T-cell (primary cell): ENCODE measurements at places on chromosomes 3 and 15.

- H3K27me3 ChIP-seq: no peaks in the 10 kb centered on the region
- H3K4me3 ChIP-seq: peak overlapping the region; percentile 5
- no peak for DNase-seq
Observed at GRCh38 chr3:71984843-71985613, 200.1 kb upstream of the PROK2 start.

DNA sequence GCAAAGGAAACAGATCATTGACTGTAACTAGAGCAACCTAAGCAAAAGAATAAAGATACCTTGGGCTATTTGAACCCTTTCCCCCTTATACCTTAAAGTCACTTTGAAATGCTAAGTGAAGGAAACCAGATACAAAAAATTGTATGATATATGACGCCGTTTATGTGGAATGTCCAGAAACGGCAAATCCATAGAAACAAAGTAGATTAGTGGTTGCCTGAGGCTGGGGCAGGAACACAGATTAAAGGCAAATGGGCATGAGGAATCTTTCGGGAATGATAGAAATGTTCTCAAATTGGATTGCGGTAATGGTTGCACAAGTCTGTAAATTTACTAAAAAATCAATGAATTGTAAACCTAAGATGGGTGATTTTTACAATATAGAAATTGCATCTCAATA is 160.1 kb upstream of the CCDC54 start:
- H3K4me1 ChIP-seq: no peaks in the 10 kb centered on the region
- DNase-seq: no peak
- no peak overlapping the region for H3K4me3 ChIP-seq
- H3K27me3 ChIP-seq: no peaks in the 10 kb centered on the region
- no peaks in the 10 kb centered on the region for H3K36me3 ChIP-seq

GRCh38 chr15:63593705-63594671 is 3.2 kb upstream of the FBXL22 start:
- H3K27ac ChIP-seq: peak overlapping the region; percentile 7
- peaks cover 47% of the 10 kb centered on the region for H3K36me3 ChIP-seq
- no peak for DNase-seq
- H3K4me1 ChIP-seq: peaks cover 25% of the 10 kb centered on the region
- no peak overlapping the region for H3K4me3 ChIP-seq

- DNase-seq: no peak
- H3K27me3 ChIP-seq: no peaks in the 10 kb centered on the region
- no peaks in the 10 kb centered on the region for H3K36me3 ChIP-seq
- peaks cover 2% of the 10 kb centered on the region for H3K4me1 ChIP-seq
Observed at GRCh38 chr15:82294061-82294690, 31.6 kb downstream of the SAXO2 start.

DNA sequence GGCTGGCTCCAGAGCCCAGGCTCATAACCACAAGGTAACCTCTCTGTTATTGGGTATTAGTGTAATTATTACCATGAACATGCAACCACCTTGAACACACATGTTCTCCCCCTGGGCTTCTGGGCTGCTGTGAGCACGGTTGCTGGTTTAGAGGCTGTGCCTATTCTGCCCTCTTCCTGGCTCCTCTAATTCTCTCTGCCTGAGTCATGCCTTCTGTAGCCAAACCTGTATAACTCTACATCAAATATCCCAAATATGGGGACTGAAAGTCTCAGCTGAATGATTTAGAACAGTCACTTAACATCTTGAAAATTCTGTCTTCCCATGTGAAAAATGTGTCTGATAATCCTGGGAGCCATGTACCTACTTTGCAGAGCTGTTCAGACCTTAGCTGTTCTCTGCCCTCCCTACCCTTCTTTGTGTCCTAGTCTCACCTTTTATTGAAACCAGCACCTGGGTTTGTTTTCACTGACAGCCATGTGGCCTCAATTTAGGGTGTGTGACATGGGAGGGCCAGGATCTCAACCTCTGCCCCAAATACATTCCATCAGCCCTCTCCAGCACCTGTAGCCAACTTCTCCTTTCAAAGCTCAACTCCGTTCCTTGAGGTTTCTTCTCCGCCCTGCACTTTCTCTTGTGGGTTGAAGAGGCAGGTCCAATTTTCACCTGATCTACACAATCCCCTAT is 60.7 kb downstream of the PDZRN3 start:
- no peak for DNase-seq
- no peaks in the 10 kb centered on the region for H3K36me3 ChIP-seq
- H3K4me3 ChIP-seq: no peak overlapping the region
- H3K27ac ChIP-seq: no peak overlapping the region
- H3K27me3 ChIP-seq: no peaks in the 10 kb centered on the region
